ENCODE measurements at places on chromosomes 5 and 9.

GRCh38 chr5:177601577-177602457, 1.9 kb downstream of the B4GALT7 start:
- DNase-seq = no peak

GRCh38 chr5:74380193-74380592, 260.3 kb downstream of the ENC1 start:
- DNase-seq = no peak

- DNase-seq = no peak
These were observed 767.9 kb upstream of the CTNND2 start for GRCh38 chr5:12672141-12672540.

DNA sequence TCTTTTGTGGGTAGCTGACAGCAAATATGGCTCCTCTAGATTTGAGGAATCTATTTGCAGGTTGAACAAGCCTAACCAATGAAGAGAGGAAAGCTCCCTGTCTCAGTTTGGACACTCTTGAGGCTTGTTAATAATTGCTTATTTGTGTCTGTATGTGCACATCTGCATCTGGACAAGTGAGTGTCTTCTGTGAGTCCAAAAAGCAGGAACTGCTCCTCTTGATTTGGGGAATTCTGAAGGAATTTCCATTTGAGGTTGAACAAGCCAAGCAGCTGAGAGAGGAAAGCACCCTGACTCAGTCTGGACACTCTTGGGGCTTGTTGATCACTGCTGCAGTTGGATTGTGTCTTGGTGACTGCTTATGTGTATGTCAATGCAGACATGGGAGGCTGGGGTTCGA, 211.6 kb downstream of the DTWD2 start:
- no peak for DNase-seq

DNA sequence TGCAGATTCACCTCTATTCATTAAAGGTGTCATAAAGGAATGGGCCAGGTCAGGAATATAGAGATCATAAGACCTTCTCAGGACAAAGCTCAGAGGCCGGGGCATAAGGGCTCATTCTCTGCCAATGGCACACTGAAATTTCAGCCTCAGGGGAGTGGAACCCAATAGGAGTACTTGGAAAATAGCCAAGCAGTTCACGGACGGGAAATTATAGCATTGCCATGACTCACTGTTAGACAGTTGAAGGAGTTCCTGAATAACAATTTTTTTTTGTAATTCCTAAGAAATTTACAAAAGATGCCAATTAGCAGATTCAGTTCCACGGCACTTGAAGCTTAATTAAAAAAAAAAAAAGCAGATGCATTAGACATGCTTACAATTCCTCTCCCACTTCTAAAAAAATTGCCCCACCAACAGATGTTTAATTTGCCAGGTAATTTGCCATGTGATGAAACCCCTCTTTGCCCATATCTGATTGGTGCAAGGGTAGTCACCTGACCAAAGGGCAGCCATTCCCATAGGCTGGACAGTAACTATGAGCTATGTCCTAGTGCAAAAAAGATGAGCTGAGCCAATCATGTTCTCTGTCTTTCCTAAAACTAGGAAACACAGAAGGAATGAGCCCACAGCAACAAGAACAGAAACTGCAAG, 58.6 kb downstream of the PTCD2 start:
- peak; percentile 63 for DNase-seq

GRCh38 chr9:115008536-115009270, 78.3 kb upstream of the TNFSF8 start:
- no peak for DNase-seq

DNA sequence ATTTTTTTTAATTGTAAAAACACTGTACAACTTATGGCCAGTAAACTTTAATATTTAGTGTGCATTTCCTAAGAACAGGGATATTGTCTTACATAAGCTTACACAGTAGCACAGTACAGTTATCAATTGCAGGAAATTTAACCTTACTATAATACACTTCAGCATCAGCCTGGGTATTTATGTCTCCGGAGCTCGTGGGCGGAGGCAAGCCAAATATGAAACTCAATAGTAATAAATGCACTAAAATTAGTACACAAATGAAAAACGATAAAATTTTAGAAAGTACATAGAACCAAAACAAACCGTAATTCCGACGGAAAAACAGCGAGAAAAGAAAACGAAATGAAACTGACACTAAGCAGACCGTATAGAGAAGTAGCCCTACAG, 91.2 kb downstream of the ANXA2R start:
- DNase-seq = no peak

GRCh38 chr9:75086541-75087288, 1.2 kb downstream of the NMRK1 start:
- no peak for DNase-seq

GRCh38 chr5:1652873-1653697, 129.3 kb upstream of the LPCAT1 start:
- no peak for DNase-seq

DNA sequence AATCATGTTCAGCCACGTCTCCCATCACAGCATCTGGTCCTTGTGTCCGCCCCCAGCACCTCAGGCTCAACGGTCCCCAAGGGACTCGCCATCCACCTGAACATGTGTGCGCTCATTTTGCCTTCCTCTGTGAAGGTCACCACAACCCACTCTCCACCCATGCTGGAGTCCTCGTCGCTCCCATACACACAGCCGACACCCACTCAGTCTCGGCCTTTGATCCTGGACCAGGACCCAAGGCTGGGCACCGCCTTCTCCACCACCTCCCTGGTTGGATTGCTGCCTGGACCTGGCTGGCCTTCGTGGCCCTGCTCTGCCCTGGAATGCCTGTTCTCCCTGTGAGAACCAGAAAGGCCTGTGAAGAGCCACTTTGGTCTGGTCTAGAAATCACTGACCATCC, 60.3 kb downstream of the UBE2QL1 start:
- no peak for DNase-seq

- no peak for DNase-seq
These were observed 18.0 kb downstream of the ZMAT2 start for GRCh38 chr5:140718266-140718592.

GRCh38 chr5:415928-416635, 26.9 kb upstream of the EXOC3 start:
- DNase-seq = no peak

GRCh38 chr9:125332527-125332926, 70.9 kb downstream of the GAPVD1 start:
- DNase-seq = no peak

GRCh38 chr9:76655971-76656370, 108.3 kb upstream of the PCA3 start:
- DNase-seq = no peak

- no peak for DNase-seq
These were observed 118.5 kb upstream of the CACNA1B start for GRCh38 chr9:137759117-137759516.

DNA sequence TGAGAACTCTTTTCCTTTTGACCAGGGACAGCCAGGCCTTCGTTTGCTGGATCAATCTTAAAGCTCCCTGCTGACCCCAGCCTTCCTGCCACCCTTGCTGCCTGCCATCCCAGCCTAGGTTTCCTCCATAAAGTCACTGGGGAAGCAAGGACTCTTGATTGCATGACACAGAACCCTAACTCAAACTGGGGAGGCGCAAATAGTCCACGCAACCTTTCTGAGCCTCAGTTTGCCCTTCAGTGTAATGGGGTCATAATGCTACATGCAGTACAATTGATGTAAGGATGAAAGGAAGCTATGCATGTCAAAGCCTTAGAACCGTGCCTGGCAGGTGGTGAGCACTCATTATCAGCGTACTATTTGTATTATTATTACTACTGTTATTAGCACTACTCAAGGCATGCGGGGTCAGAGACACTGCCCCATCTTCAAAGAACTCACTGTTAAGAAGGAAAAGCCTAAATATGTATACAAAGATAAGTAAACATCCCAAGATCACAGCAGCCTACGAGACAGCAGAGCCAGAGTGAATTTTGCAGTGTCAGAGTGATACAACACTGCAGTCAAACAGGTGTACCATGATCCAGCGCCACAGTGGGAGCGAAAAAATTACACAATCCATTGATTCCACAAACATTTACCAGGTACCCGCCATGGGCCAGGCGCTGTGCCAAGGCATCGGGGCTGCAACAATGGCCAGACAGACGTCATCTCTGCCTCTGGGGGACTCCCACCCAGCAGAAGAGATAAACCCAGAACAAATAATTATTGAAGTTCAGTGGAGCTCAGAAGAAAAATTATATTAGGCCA, 16.9 kb upstream of the CPLX2 start:
- DNase-seq = no peak

- no peak for DNase-seq
These were observed 35.6 kb upstream of the SSBP2 start for GRCh38 chr5:81786496-81786895.

DNA sequence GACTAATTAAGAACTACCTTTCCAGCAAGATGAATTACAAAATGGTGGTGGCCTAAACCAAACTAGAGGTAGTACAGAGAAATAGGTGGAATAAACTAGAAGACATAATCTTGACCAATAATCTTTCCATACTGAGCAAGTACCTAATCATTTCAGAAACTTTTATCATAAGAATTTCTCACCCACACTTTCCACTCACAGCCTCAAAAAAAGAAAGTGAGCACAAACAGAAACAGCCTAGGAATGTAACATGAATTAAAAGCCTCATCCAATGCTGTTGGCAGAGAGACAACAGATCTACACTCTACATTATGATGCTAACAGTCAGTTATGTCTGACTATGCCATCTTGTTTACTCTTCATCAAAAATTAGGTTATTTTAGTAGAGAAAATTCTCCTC, 1.3 kb downstream of the RNF38 start:
- DNase-seq = peak; percentile 25

GRCh38 chr9:36566813-36567221, 5.9 kb upstream of the MELK start:
- DNase-seq = no peak

DNA sequence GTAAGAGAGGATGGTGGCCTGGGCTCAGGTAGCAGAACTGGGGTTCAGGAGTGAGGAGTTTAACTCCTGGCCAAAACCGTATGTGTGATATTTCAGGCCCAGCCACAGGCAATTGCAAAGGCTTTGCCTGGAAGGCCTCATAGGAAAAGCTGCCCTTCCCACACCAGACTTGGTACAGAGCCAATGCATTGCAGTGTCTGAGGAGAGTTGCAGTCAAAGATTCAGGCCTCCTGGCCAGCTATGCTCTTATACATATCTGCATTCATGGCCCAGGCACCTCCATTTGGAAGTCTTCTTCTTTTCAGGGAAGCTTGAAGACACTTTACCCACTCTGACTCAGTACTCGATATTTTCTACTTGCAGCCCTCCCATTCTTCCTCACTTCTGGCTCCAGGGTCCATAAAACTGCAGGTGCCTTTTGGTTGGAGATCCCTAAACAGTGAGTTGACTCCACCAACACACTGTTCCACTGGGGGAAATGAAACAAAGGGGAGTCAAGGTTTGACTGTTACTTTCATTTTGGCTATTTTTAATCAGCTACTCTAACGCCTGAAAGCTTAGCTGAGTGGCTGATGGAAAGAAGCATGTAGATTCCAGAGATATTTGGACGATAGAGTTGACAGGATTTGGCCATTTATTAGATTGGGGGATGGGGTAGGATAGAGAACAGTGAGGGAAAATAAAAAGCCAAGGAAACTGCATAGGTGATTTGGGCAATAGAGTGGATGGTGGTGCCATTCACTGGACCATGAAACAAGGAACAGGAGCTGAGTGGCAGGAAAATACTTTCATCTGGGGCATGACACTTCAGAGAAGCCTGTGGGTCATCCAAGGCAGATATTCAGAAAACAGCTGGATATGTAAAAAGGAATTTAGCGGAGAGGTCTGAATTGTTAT, 30.6 kb upstream of the IL33 start:
- DNase-seq = no peak

DNA sequence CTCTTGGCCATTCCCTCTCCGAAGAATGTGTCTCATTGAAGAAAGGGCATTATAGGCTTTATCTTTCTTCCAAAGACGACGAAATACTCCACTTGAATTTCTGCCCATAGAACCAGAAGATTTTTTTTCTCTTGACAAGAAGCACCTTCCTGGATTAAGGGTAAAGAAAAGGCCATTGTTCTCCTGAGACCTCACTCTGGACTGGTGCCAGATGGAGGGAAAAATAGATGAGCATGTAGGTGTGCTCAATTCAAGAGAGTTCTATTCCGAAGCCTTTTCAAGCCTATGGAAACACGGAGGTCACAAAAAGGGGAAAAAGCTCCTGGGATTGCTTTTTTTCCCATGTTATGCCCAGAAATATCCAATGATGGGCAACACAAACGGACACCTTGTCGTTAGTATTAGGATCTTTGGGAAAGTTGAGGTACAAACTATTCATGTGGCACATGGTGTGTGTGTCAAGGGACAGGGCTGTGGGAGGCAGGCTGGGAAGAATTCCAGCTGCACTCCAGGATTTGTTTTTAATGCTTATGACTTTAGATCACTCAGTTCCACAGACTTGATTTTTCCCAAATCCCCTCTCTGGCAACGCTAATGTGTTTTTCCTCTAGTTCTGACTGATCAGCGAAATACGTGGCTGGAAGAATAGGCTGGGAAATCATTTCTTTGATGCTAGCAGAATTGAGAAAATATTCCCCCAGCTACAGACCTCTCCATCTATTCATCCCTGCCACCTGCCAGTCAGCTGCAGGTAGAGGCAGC, 89.9 kb downstream of the SIL1 start:
- no peak for DNase-seq

GRCh38 chr9:272251-273213, 57.9 kb downstream of the DOCK8 start:
- DNase-seq = peak; percentile 14

- no peak for DNase-seq
These were observed 225.4 kb upstream of the DAB2 start for GRCh38 chr5:39650008-39650762.

DNA sequence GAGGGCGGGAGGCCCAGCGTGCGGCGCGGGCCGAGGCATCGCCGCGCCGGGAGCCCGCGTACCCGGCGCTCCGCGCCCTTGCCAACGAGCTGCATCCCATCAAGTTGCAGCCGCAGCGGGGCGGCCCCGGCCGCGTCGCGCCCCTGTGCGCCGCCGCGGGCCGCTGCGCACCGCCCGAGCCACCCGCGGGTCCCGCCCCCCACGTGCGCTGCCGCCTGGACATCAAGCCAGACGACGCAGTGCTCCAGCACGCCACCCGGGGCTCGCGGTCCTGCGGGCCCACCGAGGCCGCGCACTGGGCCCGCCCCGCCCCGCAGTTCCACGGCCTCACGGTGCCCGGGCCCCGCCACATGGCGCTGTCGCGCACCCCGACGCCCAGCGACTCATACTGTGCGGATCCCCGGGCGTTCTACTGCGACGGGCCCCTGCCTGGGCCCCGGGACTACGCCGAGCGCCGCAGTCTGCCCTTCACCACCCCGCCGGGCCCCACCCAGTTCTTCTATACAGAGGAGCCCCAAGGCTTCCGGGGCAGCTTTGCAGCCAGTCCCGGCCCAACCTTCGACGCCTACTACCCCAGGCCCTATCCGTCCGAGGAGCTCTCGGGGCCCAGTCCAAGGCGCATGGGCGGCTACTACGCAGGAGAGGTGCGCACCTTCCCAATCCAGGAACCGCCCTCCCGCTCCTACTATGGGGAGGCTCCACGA, 2.6 kb downstream of the AJM1 start:
- DNase-seq = peak; percentile 43

GRCh38 chr9:131324736-131325679, 35.5 kb downstream of the PLPP7 start:
- DNase-seq = no peak

- no peak for DNase-seq
These were observed 56.4 kb downstream of the SNX18 start for GRCh38 chr5:54573812-54574489.
